Epithelial cell of esophagus (primary cell): ENCODE measurements at places on chromosomes 7 and 10.

GRCh38 chr10:111432588-111432987 lies 355.8 kb downstream of the ADRA2A start:
- DNase-seq, result no peak

GRCh38 chr10:33950206-33950605 lies 615.7 kb upstream of the NRP1 start:
- no peak for DNase-seq

DNA sequence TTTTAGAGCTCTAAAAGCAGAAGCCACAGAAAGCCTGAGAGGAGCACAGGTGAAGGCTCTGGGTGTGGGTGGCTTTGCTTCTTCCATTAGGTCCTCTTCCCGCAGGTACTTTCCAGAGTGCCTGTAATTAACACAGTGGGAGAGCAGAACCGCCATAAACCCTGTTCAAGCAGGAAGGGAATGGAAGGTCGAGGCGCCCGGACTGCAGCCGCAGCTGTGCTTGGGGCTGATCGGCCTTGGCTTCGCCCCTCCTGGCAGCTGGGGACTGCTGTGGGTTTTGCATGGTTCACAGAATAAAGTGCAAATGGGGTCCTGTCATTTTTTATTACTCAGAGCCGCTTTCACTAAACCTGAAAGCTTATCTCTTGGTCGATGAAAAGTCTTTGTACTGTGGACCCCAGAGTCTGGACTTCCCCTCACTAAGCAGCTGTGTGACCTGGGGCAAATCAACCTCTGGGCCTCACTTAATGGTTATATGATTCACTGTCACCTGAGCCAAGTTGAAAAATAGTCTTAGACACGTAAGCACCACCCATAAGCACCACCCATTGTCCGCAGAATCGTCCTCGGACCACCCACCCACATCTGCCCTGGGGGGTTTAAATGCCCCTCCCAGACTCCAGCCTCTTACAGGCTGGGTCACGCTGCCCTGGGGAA lies 100.9 kb downstream of the XRCC2 start:
- DNase-seq, result no peak

- DNase-seq, result no peak
Measured at GRCh38 chr7:42022056-42022455, 215.0 kb downstream of the GLI3 start.

GRCh38 chr7:114944745-114945625 lies 23.1 kb downstream of the MDFIC start:
- DNase-seq, result no peak

- no peak for DNase-seq
Measured at GRCh38 chr7:130821864-130822263, 87.9 kb upstream of the KLF14 start.

DNA sequence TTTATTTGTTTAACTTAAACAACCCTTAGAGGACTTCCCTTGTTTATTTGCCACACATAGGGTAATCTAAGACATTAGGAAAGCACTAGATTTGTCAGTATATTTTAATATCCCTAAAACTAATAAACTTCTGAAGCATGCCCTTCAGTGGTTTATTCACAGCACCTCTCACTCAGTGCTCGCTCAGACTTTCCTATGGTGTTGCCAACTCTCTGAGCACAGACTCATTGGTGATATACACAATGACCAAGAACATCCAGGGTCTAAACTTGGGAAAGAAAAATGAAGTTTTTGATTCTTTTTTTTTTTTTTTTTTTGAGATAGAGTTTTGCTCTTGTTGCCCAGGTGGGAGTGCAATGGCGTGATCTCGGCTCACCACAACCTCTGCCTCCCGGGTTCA lies 82.2 kb downstream of the RAB11FIP2 start:
- no peak for DNase-seq

DNA sequence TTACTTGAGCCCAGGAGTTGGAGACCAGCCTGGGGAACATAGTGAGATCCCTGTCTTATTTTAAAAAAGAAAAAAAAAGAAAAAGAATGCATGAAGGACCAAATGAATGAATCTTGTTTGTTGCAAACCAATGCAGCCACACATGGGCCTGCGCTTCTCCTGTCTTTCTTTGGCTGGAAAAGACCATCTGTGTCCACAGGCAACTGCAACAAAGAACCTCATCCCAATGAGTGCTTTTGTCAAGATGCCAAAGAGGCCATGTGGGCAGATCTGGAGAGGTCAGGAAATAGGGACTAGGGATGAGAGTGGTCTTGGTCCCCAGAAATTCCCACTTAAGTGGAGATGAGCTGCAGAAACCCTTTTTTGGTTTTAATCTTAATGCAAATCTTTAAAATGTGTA lies 49.8 kb upstream of the DUSP5 start:
- no peak for DNase-seq
